SHP77 (cell line): ENCODE measurements at places on chromosomes 2 and 18.
A peak's percentile ranks its signal among the peaks of the same experiment; 100 is the strongest.

DNA sequence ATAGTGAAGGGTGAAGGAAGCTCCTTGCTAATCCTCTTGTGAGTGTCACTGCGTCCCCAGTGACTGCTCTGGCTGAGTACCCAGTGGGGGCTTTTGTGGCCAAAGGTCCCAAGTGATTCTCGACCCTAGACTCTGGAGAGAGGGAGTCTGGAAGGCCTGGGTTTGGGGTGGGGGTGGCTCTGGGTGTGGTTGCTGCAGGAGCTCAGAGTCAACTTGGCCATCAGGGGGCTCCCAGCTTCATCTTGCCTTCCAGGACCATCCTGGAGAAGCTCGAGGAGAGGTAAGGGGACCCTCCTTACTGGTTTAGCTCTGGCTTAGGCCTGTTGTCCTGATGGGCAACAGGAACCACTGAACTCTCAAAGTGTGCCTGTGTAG lies 592 bp downstream of the PSD4 start:
- no peak for DNase-seq

DNA sequence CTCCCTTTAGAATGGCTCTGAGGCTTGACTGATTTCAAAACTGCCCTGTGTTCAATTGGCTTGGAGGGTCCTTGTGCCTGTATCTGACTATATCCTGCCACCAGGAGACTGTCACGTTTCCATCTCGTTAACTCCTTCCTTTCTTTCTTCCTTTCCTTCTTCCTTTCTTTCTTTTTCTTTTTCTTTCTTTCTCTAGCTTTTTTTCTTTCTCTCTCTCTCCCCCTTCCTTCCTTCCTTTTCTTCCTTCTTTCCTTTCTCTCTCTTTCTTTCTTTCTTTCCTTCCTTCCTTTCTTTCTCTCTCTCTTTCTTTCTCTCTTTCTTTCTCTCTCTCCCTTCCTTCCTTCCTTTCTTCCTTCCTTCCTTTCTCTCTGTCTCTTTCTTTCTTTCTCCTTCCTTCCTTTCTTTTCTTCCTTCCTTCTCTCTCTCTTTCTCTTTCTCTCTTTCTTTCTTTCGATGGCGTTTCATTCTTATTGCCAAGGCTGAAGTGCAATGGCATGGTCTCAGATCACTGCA lies 38.1 kb upstream of the EML6 start:
- DNase-seq = no peak

- no peak for DNase-seq
Observed at GRCh38 chr2:8065191-8065590, 616.7 kb upstream of the ID2 start.

GRCh38 chr2:131077966-131078365 lies 15.3 kb downstream of the FAM168B start:
- no peak for DNase-seq

DNA sequence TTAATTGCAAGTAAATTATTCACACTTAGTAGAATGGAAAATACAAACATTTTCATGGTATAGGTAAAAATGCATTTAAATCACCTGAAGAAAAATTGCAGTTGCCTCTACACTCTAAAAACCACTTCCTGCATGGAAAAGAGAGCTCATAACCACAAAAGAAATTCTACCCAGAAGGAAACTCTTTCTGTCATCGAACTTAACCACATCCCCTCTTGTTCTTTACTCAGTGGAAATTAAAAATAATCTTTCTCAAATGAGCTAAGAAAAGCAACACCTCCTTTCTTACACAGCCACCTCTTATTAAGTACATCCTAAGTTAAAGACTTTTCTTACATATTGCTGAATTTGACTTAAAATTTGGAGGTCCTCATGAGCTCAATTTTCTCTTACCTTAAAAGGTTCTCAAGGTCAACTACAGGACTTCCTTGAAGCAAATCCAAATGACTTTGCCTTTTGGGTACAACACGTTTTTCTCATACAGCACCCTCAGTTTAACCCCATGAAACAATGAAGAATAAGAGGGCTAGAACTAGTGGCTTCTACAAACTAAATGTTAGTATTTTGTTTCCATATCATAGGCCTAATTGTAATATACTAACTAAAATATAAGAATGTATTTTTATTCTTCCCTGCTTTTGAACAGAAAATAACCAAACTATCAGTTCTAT lies 109.1 kb upstream of the CRIM1 start:
- DNase-seq = no peak

- no peak for DNase-seq
Observed at GRCh38 chr2:176552501-176553135, 283.4 kb downstream of the MTX2 start.

DNA sequence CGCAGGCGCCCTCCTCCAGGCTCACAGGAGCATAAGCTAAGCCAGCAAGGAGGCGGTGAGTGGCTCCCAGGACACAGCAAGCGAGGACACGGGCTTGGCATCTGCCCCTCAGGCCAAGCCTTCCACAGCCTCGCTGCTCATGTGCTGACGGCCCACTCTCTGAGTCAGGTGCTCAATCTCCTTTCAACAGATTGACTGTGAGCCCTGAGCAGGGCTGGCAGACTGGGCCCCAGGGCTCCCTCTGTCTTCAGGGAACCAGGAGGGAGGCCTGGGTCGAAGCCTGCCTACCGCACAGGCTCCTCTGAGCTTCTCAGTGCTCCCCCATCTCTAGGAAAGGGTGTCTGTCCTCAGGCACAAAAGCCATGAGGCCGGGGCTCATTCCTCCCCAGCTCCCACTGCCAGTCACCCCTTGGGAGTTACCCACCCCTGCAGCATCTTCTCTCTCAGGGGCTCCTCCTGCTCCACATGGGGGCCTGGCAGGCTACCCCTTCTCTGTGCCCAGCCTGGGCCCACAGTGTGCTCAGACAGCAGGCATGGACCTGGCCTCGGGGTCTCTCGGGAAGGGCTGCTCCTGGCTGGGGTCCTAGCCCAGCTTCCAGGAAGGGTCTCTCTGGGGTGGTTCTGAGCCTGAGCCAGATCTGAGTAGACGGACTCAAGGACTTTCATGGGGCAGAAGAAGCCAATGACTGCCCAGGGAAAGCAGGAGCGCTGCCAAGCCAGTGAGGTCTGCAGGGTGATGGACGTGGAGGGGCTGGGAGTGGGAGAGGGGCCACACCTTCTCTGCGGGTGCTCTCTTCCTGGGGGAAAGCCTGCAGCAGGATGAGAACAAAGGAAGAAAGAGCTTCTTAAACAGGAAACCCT lies 138.0 kb upstream of the GPC1 start:
- DNase-seq = no peak

DNA sequence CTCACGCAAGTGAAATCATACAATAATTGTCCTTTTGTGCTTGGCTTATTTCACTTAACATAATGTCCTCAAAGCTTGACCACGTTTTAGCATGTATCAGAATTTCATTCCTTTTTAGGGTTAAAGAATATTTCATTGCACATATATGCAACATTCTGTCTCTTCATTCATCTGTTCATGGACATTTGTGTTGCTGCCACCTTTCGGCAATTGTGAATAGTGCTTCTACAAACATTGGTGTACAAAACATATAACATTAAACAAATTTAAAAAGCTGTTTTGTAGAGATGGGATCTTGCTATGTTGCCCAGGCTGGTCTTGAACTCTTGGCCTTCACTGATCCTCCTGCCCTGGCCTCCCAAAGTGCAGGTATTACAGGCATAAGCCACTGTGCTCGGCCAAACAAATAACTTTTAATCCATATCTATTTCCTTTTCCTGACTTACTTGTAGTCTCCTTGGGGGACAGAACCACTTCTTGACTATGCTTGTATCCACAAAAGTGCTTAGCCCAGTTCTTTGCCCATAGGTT lies 209.3 kb downstream of the SLC4A3 start:
- peak; percentile 30 for DNase-seq
